WTC11 (cell line): ENCODE measurements at places on chromosomes 7 and 10.

DNA sequence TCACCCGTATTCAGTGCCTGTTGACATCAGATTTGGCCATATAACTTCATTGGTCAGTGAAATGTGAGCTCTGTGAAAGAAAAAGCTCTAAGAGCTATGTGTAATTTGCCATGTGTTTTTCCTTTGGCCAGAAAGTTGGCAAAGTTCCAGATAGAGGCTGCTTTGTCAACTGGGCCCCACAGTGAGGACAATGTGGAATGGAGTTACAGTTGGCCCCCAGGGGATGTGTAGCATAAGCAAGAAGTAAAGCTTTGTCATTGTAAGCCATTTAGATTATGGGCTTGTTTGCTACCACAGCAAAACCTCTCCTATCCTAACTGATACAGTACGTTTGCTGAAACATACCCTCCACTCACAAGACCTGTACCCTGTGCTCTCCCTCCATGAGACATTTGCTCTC lies 119.1 kb upstream of the HABP2 start:
- DNase-seq, result no peak

DNA sequence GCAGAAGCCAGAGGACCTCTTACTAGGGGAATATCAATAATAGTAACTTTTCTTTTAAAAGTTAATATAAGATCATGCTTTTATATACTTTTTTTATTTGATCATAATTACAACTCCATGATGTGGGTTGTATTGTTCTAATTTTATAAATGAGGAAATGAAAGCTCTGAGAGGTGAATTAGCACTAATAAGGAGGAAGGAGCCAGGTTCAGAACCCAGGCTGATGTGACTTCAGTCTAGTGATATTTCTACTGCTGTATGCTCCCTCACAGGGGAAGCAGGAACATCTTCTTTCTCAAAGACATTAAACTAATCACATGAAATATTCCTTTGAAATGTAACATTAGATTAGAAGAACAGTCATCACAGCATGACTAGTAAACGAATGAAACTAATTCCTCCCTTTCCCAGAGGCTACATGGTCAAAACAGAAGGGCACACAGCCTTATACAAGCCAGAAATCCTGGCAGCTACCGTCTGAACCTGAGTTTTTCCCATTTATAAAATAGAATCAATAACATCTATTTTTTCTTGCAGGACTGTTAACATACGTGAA lies 81.4 kb upstream of the GJD4 start:
- no peak for DNase-seq

GRCh38 chr7:132765861-132766260 lies 189.6 kb upstream of the PLXNA4 start:
- no peak for DNase-seq

GRCh38 chr7:131090188-131090587 lies 237.5 kb upstream of the MKLN1 start:
- DNase-seq, result no peak

- no peak for DNase-seq
Measured at GRCh38 chr7:41629711-41630111, 73.2 kb downstream of the INHBA start.

- DNase-seq, result no peak
Measured at GRCh38 chr10:77946084-77946483, 19.5 kb upstream of the DLG5 start.
